ENCODE measurements at places on chromosomes 13 and 19. TPM values are rescaled to one million over a fixed set of nuclear protein-coding genes. Genes with fewer than 3 reads are reported as not detected.

Gene CLEC4M
- total RNA-seq = not detected

Gene CLIP3
- 0.95 TPM for total RNA-seq

Gene SRRM5
- 0.93 TPM for total RNA-seq

Gene KCNJ14
- 1.0 TPM for total RNA-seq

Gene MAP2K2
- total RNA-seq = 160 TPM

Gene HIF3A
- not detected for total RNA-seq

Gene DACH1
- total RNA-seq = not detected
